NCI-H524 treated with DMSO at 0.1 percent for 48 hours (cell line): ENCODE measurements at places on chromosomes 16 and 17.

- no peak for DNase-seq
Observed at GRCh38 chr16:55251151-55251550, 72.9 kb upstream of the IRX6 start.

- DNase-seq, result no peak
Observed at GRCh38 chr17:29158488-29159275, 21.5 kb downstream of the MYO18A start.

GRCh38 chr17:40558890-40559563, 6.2 kb downstream of the CCR7 start:
- no peak for DNase-seq

DNA sequence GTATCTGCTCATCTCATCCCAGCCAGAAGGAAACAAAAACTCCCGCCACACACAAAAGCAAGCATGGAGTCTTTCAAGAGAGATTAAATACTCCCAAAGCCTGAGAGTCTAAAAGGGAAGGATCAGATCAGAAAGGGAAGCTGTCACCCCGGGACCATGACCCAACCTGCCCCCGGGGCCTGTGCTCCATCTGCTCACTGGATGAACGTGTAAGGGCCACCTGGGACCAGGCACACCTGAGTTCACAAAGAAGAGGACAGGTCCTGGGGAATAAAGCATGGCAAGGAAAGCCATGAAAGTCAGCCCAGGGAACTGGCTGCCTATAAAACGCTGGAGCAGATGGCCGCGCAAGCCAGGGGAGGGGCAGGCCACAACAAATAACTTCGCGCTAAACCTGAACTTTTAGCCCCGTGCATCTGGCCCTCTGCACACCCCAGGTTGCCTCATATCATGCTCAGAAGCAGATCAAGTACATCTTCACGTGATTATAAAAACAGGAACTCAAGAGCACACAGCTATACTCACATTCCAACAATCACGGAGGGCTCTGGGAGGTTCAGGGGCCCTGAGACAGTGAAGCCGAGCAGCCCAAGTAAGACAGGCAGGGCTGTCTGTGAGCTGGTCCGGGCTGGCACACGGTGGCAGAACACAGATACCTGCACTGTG, 3.4 kb downstream of the TMEM11 start:
- DNase-seq, result peak; percentile 94

GRCh38 chr16:4214215-4214621, 27.7 kb downstream of the SRL start:
- no peak for DNase-seq

DNA sequence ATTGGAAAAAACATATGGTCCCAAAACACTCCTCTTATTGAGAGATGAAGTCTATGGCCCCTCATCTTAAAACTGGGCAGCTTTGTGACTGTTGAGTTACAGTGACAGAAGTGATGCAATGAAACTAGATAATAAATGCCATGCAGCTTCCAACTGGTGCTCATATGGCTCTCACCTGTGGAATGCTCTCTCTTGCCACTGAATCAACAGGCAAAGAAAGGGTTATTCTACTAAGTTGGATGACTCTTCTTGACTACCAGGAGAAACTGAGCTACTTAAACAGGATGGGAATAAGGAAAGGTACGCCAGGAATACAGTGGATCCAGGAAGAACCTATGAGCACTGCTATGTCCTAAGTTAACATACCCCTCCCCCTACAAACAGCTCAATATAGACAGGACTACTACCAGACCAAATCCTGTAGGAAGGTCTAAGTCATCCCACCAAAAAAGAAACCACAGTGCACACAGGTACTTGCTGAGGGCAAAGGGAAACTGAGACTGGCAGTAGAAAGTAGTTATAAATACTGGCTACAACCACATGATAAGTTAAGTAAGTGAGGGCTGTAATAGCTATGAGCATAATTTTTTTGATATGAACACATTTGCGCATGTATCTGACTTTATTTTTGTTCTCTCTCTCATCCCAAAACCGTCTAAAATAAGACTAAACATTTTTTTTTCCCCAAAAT, 398.5 kb downstream of the ZFHX3 start:
- DNase-seq, result no peak

- no peak for DNase-seq
Observed at GRCh38 chr17:42118545-42118944, 2.6 kb downstream of the KAT2A start.

DNA sequence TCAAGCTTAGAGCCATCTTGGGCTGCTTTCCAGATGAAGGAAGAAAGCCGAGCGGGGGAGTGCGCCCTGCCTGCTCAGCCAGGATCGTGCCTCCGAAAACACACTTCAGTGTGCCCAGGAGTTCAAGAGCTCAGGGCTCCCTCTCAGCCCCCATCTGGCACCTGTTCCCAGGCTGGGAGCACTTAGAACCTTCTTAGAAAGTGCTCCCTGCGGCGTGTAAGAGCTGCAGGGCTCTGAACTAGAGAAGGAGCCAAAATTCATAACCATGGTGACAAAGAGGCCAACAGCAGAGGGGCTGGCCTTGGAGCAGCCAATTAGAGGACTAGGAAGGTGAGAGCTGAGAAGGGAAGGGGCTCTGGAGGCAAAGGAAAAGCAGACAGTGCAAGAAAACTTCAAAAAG, 59.0 kb upstream of the TNRC6C start:
- DNase-seq, result peak; percentile 88
